Activated CD8-positive, alpha-beta T cell treated with anti-CD3 and anti-CD28 coated beads, Interleukin-2, amount 10 ng/mL, durations not matched to agents 7 days and 5 days (primary cell): ENCODE measurements at places on chromosomes 3 and 15. TPM values are rescaled to one million over a fixed set of nuclear protein-coding genes. Genes with fewer than 3 reads are reported as not detected.

- peaks cover 2% of the 10 kb centered on the region for H3K4me1 ChIP-seq
- no peaks in the 10 kb centered on the region for H3K27me3 ChIP-seq
- peaks cover 9% of the 10 kb centered on the region for H3K36me3 ChIP-seq
- no peak overlapping the region for H3K27ac ChIP-seq
- no peak for DNase-seq
Measured at GRCh38 chr3:30318110-30318509, 288.3 kb upstream of the TGFBR2 start.

DNA sequence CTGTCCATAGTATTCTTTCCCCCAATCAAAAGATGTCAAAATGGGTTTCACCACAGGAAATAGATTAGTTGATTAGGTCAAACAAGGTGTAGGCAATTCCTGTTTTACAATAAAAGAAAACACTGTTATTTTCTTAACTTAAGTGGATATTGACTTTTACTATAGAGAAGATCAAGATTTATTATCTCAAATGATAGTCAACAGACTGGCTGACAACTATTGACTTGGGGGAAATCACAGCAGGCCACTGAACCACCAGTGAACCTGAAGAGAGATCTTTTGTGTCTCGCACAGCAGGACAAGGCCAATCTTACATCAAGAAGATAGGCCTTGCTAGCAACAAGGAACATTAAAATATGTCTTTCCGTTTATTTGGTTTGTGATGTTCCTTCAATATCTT lies 1187.6 kb downstream of the SI start:
- H3K27ac ChIP-seq: no peak overlapping the region
- H3K27me3 ChIP-seq: no peaks in the 10 kb centered on the region
- no peaks in the 10 kb centered on the region for H3K4me1 ChIP-seq
- DNase-seq: no peak
- H3K4me3 ChIP-seq: no peak overlapping the region
- no peaks in the 10 kb centered on the region for H3K36me3 ChIP-seq

DNA sequence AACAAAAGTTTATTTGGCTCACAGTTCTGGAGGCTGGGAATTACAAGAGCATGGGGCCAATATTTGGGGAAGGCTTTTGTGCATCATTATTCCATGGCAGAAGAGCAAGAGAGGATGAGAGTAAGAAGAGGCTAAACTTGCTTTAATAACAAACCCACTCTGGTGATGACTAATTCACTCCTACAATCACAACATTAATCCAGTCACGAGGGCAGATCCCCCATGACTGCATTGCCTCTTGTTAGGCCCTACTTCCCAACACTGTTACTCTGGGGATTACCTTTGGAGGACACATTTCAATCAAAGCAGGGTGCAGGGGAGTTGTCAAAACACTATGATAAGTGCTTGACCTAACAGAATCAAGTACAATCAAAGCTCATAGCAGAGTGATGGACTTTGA lies 181.7 kb downstream of the BBX start:
- no peak overlapping the region for H3K27ac ChIP-seq
- no peaks in the 10 kb centered on the region for H3K27me3 ChIP-seq
- no peaks in the 10 kb centered on the region for H3K36me3 ChIP-seq
- no peak overlapping the region for H3K4me3 ChIP-seq

DNA sequence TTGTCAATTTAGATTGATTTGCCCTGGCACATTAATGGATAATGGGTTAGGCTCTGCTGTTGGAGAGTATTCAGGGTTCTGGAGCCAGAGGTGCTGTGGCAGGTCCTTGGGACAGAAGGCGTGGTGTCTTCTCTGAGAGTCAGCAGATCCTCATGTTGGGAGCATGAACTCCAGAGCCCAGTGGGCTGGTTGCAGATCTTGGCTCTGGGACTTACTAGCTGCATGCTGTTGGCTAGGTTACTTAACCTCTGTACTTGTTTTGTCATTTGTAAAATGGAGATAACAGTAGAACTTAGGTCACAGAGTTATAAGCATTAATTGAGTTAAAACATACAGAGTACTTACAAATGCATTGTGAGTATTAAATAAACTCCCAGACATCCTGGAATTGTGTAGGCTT lies 77.6 kb downstream of the CCK start:
- peaks cover 16% of the 10 kb centered on the region for H3K36me3 ChIP-seq
- no peak overlapping the region for H3K4me3 ChIP-seq
- DNase-seq: no peak
- peak overlapping the region; percentile 63 for H3K27ac ChIP-seq
- peaks cover 40% of the 10 kb centered on the region for H3K4me1 ChIP-seq

GRCh38 chr3:193145248-193145647 lies 95.8 kb upstream of the PLAAT1 start:
- no peak overlapping the region for H3K27ac ChIP-seq
- no peaks in the 10 kb centered on the region for H3K4me1 ChIP-seq
- H3K4me3 ChIP-seq: no peak overlapping the region

GRCh38 chr3:197368821-197369220 lies 70.4 kb upstream of the DLG1 start:
- peaks cover 16% of the 10 kb centered on the region for H3K27me3 ChIP-seq
- no peak overlapping the region for H3K27ac ChIP-seq
- H3K4me3 ChIP-seq: no peak overlapping the region
- no peaks in the 10 kb centered on the region for H3K4me1 ChIP-seq
- DNase-seq: no peak

GRCh38 chr3:52415800-52416199 lies 29.1 kb downstream of the SEMA3G start:
- peaks cover 20% of the 10 kb centered on the region for H3K36me3 ChIP-seq
- no peaks in the 10 kb centered on the region for H3K27me3 ChIP-seq
- no peak overlapping the region for H3K27ac ChIP-seq
- H3K4me3 ChIP-seq: no peak overlapping the region

DNA sequence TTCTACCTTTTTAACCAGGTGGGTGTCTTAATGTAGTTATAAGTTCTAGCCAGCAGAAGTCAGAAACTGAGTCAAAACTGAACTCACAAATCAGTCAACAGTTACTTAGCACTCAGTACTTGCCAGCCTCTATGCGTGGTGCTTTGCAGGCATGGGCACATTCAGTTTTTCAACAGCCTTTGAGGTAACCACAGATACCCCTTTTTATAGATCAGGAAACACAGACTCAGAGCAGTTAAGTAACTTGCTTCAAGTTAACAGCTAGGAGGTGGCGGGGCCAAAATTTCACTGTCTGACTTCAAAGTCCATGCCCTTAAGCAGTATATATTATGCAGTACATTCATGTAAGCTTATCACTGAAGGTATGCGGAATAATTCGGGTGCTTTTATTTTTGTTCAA lies 139.4 kb downstream of the FHIT start:
- H3K4me3 ChIP-seq: no peak overlapping the region
- no peak overlapping the region for H3K27ac ChIP-seq
- DNase-seq: no peak
- H3K36me3 ChIP-seq: no peaks in the 10 kb centered on the region

DNA sequence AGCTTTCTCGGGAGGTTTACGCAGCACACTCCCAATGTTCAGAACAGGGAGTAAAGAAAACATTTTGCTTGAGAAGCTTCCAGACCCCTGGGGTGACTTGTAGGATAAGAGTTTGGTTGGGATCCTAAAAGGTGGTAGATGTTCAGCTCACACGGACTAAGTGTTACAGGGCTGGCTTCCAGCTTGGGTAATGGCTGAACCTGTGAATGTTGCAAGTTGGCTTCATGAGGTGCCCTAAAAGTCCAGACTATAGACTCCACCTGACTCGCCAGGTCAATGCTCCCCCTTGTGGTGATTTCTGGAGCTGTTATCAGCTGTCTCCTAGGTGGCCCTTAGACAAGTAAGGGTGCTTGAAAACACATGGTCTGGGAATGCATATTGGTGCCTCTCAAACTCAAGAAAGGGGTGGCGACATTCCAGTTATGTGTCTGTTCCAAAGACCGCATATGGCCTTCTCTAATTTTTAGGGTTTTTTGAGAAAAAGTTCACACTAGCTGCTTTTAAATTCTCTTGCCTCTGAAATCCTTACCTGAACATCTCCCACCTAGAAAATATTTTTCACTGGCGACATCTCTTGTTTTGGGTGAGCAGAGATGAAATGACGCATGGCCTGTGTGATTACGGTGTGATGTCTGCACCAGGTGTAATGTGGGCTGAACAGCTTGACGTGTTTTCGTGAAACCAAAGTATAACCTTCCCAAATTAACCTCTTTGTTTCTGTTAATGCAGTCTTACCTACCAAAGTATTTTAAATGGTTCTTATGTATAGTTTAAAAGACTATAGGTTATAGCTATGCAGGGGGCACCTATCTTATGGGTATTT lies 175.7 kb upstream of the KBTBD8 start:
- H3K27ac ChIP-seq: no peak overlapping the region
- H3K27me3 ChIP-seq: peaks cover 10% of the 10 kb centered on the region
- peak; percentile 75 for DNase-seq
- no peaks in the 10 kb centered on the region for H3K36me3 ChIP-seq

The ATP6V1A gene
- 37.1 TPM for total RNA-seq

DNA sequence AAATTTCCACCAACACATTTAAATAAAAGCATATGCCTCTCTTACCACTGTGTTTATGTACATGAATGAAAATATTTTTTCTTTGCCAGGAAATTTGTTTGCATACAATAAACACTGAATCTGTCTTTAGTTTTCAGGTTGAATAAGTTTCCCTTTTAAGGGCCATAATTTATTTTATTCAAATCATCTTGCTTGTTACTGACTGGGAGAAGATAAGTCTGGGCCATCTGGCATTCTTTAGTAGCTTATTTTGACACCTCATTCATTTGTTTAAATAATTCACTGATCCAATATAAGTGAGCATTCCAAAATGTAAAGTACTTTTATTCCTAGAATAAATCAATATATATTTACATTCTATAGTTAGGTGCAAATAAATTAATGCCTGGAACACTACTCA lies 1001.3 kb downstream of the PLOD2 start:
- no peaks in the 10 kb centered on the region for H3K36me3 ChIP-seq
- DNase-seq: no peak
- H3K4me3 ChIP-seq: no peak overlapping the region
- H3K4me1 ChIP-seq: no peaks in the 10 kb centered on the region
- H3K27ac ChIP-seq: no peak overlapping the region
- no peaks in the 10 kb centered on the region for H3K27me3 ChIP-seq

The ZNF80 gene
- total RNA-seq: 0.71 TPM

GRCh38 chr3:126407412-126408044 lies 12.8 kb downstream of the CFAP100 start:
- no peak overlapping the region for H3K27ac ChIP-seq
- no peaks in the 10 kb centered on the region for H3K4me1 ChIP-seq
- peaks cover 23% of the 10 kb centered on the region for H3K27me3 ChIP-seq
- DNase-seq: no peak
- no peak overlapping the region for H3K4me3 ChIP-seq
- H3K36me3 ChIP-seq: no peaks in the 10 kb centered on the region

DNA sequence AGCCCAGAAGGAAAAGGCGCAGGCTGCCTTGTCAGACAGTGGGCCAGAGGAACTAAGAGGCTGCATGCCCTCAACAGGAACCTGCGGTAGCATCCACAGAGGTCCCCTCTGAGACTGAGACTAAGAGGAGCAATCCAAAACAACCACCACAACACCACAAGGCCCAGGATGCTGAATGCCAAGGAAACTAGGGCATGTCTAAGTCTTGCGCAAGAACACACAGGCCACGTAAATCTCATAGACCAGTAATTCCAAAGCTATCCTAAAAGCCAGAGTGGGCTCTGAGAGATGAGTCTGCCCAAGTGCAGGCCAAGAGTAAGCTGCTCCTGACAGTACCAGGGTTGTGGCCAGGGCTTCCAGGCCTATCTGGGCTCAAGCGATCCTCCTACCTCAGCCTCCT lies 12.9 kb downstream of the MON1A start:
- peaks cover 2% of the 10 kb centered on the region for H3K4me1 ChIP-seq
- no peaks in the 10 kb centered on the region for H3K27me3 ChIP-seq
- H3K36me3 ChIP-seq: no peaks in the 10 kb centered on the region
- no peak overlapping the region for H3K27ac ChIP-seq
- H3K4me3 ChIP-seq: no peak overlapping the region

The ZMAT3 gene
- 15.9 TPM for total RNA-seq

GRCh38 chr15:83653288-83653638 lies 660 bp upstream of the ADAMTSL3 start:
- H3K36me3 ChIP-seq: no peaks in the 10 kb centered on the region
- no peaks in the 10 kb centered on the region for H3K4me1 ChIP-seq
- H3K4me3 ChIP-seq: no peak overlapping the region
- no peak for DNase-seq

The C3orf49 gene
- total RNA-seq: not detected

DNA sequence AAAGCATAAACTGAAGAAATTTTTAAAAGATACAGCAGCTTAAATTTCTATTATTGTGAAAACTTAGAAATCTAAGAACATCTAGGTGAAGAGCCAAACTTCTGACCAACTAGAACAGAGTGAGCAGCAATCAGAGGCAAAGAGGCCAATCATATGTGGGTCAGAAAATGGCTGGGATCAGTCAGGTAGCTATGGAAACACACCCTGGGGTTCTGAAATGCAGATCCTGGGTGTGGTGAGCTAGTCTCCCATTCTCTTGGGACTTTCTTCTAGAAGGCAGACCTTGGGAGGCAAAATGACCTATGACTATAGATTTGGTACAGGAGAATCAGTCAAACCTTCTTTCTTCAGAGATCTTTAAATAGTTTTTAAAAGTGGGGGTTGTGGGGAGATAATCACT lies 385.8 kb downstream of the TBC1D5 start:
- H3K27ac ChIP-seq: no peak overlapping the region
- H3K4me1 ChIP-seq: no peaks in the 10 kb centered on the region
- DNase-seq: no peak
- no peaks in the 10 kb centered on the region for H3K36me3 ChIP-seq
- H3K27me3 ChIP-seq: no peaks in the 10 kb centered on the region
- H3K4me3 ChIP-seq: no peak overlapping the region
